MG63 (cell line): ENCODE measurements at places on chromosomes 16 and 17.

DNA sequence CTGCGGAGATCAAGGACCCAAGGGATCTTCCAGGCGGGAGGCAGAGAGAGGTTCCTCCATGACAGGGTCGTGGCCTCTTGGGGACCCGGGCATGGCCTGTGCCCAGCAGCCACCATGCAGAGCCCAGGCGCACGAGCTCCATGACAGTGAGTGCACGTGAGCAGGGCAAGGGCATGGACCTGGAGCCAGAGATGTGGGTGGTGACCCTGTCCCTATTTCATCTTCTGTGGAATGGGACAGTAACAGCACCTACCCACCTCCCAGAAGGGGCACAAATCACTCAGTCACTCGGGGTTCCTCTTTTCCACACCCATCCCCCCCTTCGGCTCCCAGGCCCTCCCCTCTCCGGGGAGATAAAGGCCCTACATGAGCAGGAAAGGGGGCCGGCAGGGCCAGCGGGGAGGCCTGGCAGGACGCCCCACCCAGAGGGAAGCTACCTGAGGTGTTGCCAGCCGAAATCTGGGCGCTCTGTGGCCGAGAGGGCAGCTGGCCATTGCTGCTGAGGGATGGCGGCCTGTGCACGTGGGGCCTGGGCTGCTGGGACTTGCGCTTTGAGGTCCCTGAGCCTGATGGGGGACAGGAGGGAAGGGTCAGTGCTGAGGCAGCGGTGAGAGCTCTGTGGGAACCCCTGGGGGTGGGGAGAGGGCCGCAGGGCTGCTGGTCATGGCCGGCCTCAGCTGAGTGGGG, 10.4 kb downstream of the UBALD2 start:
- no peak for DNase-seq

GRCh38 chr17:75876938-75877751, 1.2 kb downstream of the TRIM47 start:
- DNase-seq = peak; percentile 99

DNA sequence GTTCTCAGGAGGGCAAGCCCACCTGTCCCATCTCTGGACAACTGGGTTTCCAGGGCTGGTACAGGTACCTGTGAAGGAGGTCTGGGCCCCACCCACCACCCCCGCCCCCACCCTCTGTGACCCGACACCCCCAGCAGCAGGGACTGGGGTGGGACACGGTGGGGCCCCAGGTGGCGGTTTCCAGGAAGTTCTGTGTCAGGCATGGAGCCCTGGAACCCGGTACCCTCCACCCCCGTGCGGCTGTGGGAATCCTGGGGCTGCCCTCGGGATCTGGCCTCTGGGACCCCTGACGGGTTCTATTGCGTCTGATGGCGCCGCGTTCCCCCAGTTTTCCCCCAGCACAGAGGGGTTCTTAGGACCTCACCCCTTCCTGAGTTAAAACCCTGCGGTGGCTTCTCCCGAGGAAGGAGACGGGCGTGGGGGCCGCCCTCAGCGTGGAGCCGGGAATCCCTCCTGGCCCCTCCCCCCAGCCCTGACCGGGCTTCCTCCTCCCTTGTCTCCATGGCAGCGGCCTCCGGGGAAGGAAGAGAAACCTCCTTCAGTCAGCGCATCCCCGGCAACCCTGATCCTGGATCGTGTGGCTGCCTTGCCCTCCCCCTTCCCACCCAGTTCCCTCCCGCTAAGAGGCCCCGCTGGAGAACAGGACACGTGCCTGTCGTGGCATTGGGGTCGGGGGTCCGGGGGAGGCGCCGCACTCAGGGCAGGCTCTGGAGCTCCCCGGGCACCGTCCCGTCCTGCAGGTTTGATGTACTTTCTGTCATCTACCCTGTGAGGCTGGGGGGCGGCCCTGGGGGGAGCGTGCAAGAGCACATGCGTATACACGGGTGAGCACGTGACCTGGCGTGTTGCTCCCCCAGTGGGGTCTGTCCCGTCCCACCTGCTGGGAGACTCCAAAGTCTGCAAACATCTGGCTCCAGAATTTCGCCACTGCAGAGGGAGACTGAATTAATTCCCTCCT, 30.3 kb downstream of the CACNA1H start:
- no peak for DNase-seq

DNA sequence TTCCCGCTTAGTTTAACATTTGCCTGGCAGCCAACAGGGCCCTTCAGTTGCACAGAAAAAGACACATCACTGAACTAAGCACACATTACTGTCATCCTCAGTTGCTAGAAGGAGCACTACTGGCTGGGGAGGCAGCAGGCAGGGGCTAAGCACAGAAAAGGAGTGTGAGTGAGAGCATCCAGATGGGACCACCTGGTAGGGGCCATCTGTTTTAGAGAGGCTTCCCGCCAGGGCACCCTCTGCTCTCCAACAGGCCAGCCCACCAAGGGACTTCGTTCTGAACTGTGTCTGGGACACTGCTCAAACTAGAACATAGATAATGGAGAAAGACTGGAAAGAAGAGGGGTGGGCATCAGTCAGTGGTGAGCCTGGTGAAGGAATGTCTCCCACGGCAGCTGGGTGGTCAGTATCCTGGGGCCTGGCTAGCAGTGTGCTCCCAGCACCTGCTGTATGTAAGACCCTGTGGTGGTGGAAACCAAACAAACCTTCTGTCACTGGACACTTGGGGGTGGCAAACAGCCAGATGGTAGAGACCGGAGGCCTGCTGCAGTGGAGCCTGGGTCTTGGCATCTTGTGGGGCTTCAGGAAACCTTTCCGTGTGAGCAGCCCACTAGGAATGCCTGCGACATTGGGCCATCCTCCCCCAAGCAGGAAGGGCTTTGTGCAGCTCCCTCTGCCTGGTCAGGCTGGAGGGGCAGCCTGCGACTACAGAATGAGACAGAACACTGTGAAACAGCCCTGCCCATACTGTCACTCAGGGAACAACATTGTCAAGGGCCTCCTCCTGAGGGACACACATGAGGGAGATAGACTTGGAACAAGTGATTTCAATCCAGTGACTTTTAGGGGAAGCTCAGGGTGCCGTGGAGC, 12.8 kb upstream of the RANGRF start:
- no peak for DNase-seq

DNA sequence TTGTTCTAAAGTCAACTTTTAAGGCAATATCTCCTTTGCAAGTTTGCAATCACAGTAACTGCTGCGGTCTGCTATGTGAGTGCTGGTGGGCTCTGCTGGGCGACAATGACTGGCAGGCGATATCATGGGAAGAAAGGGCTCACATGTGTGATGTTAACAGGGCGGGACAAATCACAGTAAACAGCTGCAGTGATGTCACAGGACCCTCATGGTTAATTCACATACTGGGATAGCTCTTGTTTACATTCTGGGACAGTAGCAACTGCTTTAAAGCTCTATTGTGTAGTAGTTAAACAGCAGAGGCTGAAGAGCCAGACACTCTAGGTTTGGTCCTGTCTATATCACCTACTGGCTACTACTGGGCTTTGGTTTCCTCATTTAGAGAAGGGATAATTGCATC, 257.2 kb upstream of the ASIC2 start:
- no peak for DNase-seq

DNA sequence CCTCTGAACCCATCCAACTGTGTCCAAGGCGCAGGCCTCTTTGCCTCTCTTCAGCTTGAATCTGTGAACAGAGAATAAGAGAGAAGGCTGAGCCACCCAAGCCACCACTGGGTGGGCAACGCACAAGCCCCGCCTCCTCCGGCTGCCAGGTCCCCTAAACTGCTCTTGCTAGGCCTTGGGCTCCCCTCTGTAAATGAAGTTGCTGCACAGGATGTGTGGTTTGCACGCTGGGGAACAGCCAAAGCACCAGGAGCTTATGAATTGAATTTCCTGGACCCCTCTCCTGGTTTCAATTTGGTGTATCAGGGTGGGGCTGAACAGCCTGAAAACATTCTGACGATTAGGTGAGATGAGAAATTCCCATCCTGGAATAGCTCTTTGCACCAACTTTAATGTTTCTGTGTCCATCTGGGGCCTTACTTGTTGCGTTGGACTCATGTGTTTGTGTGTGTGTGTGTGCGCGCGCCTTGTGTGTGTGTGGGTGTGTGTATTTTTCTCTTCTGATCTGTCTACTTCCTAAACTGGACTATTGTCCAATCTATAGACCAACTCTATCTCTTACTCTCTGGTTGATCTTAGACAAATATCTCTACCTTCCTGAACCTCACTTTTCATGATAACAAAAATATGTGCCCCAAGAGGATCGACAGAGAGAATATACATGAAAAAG, 2.3 kb downstream of the CCL1 start:
- no peak for DNase-seq
